ENCODE measurements at places on chromosomes 6 and 20.
A peak's percentile ranks its signal among the peaks of the same experiment; 100 is the strongest.

GRCh38 chr6:31968791-31969711, 2.9 kb downstream of the DXO start:
- DNase-seq = no peak

GRCh38 chr6:83490217-83490807, 22.0 kb upstream of the PRSS35 start:
- no peak for DNase-seq

DNA sequence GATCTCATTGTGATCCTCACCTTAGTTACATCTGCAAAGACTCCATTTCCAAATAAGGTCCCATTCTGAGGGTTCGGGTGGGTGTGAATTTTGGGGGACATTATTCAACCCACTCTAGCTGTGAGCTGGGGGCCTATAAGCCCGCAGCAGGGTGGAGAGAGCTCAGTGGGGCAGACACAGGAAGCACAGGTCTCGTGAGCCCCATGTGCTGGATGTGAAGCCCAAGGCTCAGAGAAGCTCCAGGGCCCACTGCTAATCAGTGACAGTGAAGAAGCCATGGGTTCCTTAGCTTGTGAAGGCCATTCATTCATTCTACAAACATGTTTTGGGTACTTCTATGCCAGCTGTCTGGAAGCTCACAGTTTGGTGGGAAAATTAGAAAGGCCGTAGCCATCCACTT, 47.5 kb downstream of the CHMP4B start:
- no peak for DNase-seq

GRCh38 chr6:101296169-101296960, 97.1 kb upstream of the GRIK2 start:
- no peak for DNase-seq

GRCh38 chr20:20184149-20184548, 131.8 kb downstream of the CFAP61 start:
- DNase-seq = peak; percentile 16

GRCh38 chr20:26218301-26218700, 521.6 kb upstream of the ZNF337 start:
- no peak for DNase-seq

DNA sequence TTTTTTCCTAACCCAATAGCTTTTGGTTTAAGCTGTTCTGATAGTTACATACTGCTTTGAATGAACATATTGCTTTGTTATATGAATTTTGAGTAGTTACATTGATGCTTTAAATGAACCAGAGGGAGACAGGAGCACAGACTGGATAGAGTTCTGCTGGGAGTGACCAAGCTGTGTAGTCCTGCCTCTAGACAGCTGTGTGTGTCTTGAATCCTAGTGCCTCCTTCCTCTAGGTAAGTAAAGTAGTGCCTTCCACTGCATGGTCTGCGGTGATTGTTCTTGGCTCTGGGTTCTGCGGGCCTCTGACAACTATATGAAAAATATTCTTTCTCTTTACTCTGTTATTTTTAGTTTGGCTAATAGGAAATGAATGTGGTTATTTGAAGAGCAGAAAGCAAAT, 46.0 kb upstream of the ADGRG6 start:
- DNase-seq = no peak

All from A549 (cell line).